Spinal cord (tissue), 10 donors: ENCODE measurements at places on chromosomes 3 and 15.

- DNase-seq = no peak
Measured at GRCh38 chr3:131053043-131053859, 26.6 kb downstream of the NEK11 start.

GRCh38 chr3:113285226-113285625 is 73.9 kb downstream of the BOC start:
- DNase-seq = no peak

DNA sequence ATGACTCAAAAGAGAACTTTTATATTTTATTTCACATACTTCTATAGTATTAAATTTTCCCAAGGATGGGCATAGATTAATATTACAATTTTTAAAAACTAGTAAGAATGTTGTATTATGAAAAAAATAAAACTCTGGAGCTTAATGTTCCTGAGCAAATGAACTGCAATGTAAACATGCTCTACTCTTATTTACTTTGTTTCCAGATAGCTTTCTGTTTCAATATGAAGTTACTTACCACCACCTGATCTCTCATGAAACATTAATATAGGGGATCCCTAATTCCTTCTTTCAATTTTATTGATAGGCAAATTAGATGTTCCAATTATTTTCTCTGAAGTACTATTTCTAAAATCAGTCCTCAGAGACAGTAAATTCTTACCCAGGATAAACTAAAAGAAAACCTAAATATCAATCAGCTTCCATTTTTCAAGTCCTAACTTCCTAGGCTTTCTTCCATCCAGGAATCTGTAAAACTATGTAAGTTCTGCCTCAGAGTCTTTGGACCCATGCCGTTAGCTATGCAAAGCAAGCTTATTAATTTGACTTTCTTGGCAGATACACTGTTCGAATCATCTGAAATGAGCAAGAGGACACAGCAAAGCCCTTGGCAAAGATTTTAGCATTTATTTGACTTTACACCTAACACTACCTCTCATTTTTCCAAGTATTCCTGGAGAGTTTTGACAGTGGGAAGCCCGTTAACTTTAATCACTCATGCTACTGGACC is 93.2 kb downstream of the PLCH1 start:
- no peak for DNase-seq

DNA sequence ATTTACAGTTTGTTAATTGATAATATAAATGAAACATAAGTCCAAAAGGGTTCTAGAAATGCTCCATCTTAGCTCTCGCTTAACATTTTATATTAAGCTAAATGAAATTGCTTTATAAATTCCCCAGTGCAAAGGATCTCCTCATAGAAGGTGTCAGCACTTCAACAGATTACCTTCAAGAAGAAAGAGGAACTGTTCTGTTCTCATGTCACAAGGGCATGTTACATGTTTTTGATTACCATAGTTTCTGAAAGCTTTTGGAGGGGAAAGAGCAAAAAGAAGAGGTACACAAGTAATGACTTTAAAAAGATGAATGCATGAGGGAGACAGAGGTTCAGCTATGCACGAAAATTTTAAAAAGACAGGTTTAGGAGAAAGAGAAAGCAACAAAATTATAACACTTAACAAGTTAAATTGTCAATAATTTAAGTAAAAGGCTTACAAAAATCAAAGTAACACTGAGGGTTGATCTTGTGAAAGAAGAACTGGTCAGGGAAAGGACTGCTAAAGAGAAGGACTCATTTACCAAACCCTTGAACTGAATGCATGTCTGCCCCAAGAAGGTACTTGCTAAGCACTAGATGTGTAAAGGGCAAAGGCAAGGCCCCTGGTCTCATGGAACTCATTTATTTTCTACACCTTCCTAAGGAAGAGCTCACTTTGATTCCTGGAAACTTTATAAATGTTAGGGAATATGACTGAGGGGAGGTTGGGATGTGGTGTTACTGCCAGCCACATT is 45.1 kb downstream of the CCDC191 start:
- no peak for DNase-seq

- DNase-seq = peak; percentile 39
Measured at GRCh38 chr3:12553921-12554391, 2.9 kb upstream of the MKRN2 start.

DNA sequence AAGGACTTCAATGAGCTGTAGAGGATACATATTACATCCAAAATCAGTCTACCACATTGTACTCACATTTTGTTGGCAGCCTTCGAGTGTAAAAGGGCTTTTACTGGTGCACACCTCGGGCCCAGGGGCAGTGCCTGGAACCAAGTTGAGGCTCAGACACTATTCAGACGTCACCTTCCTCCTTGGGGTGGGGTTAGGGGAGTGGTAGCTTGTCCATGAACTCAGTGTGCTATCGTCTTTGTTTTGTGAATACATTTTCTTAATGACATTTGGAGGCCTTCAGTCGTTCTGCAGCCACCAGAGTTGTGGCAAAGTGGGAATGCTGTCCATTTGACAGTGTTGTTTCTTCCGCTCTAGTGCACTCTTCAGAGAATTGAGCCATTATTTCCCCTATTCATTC is 114.2 kb downstream of the PGPEP1L start:
- no peak for DNase-seq

GRCh38 chr3:48180531-48181253 is 7.5 kb downstream of the CDC25A start:
- DNase-seq = no peak

GRCh38 chr3:26623419-26624208 is 1.0 kb downstream of the LRRC3B start:
- DNase-seq = peak; percentile 58

- no peak for DNase-seq
Measured at GRCh38 chr3:126082362-126083137, 1.4 kb downstream of the SLC41A3 start.
